ENCODE measurements at places on chromosomes 11 and 22.

GRCh38 chr22:30843245-30843644 lies 125.3 kb downstream of the MORC2 start:
- DNase-seq: no peak

- DNase-seq: no peak
Observed at GRCh38 chr11:33598426-33599069, 102.1 kb downstream of the C11orf91 start.

DNA sequence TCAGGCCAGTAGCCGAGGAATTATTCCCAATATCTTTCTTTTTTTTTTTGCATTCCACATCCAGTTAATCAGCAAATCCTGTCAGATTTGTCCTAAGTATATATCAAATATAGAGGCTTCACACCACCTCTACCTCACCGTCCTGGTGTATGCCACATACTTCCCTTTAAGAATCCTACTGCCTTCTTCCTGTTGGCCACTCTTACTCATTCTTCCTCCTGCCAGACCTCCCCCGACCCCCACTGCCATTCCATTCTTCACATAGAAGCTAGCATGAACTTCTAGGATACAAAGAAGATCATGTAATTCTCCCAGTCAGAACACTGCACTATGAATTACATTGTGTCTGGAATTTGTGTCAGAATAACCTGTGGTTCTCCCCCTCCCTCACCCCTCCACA lies 89.5 kb downstream of the TRIM44 start:
- DNase-seq: no peak

GRCh38 chr22:28435140-28435768 lies 244.4 kb downstream of the TTC28 start:
- DNase-seq: no peak

GRCh38 chr11:7672960-7673723 lies at the start of gene CYB5R2:
Gene CYB5R2, minus strand, starts transcription at chr11:7673500. Its CDS starts 675 bp downstream, at chr11:7672825.
- DNase-seq: no peak

GRCh38 chr11:1924646-1925372 lies 5.3 kb downstream of the TNNT3 start:
- no peak for DNase-seq

Data from GF-D8 (cell line).